ENCODE measurements at places on chromosomes 3 and 15.

- DNase-seq = peak; percentile 73
Observed at GRCh38 chr3:38022896-38023709, 6.3 kb downstream of the PLCD1 start.

- no peak for DNase-seq
Observed at GRCh38 chr15:30985081-30985531, 6.3 kb downstream of the MTMR10 start.

- no peak for DNase-seq
Observed at GRCh38 chr3:44721231-44722102, 8.0 kb upstream of the ZNF501 start.

GRCh38 chr3:178586076-178586475 lies 49.8 kb downstream of the KCNMB2 start:
- no peak for DNase-seq

GRCh38 chr3:23752126-23752525 lies 53.6 kb upstream of the UBE2E1 start:
- no peak for DNase-seq

- DNase-seq = no peak
Observed at GRCh38 chr3:4574426-4574965, 81.3 kb downstream of the ITPR1 start.

DNA sequence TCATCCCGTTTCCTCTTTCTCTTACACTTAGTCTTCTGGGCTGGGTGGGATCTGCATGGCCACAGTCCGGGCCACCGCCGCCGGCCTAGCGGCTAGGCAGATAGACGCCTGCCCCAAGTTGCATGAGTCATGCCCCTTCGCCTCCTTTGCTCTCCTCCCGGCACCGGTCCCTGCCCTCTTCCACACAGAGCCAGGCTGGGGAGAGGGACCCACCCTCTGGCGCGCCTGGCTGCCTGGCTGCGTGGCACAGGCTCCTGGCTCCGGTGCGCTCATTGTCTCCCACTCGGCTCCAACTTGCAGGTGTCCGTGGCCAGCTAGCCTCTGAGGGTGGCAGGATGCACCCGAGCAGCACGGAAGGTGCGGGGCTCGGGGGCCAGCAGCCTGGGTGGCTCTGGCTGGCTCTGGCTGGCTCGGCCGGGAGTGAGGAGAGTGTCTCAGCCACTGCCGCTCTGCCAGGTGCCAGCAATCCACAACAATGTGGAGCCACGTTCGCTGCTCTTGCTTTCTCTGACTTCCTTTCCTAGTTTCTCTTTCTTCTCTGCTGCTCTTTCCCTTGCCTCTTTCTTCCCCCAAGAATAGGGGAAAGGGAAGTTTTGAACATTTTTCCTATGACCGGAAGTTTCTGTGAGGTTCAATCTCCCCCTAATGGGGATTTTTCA lies 22.4 kb upstream of the MTHFS start:
- no peak for DNase-seq

DNA sequence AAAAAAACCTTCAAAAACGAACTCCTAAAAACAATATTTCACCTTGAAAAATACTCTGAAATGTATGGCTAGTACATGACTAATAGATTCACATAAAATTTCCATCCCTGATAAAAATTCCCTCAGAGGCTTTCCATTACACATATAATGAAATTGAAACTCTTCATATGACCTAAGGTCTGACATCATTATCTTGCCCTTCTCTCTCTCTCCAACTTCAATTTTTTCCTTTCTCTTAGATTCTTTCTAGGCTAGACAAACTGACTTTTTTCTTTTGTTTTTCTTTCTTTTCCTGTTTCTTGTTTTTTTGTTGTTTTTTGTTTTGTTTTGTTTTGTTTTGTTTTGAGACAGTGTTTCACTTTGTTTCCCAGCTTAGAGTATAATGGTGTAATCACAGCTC lies 1220.5 kb downstream of the ROBO2 start:
- no peak for DNase-seq

DNA sequence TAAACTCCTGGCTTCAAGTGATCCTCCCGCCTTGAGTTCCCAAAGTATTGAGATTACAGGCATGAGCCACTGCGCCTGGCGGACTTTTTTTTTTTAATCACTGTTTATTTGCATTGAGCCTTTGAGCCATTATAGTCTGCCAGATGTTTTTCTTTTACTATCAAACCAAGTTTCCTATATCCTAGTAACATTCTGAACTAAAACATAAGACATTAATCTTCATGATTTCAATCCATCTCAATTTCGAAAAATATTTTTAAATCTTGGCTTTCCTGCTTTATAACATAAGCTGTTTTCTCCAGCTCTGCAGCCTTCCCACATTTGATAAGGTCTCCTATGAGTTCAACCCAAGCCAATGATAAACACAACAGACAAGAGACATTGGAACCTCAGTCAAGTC lies 75.4 kb downstream of the UMPS start:
- no peak for DNase-seq

DNA sequence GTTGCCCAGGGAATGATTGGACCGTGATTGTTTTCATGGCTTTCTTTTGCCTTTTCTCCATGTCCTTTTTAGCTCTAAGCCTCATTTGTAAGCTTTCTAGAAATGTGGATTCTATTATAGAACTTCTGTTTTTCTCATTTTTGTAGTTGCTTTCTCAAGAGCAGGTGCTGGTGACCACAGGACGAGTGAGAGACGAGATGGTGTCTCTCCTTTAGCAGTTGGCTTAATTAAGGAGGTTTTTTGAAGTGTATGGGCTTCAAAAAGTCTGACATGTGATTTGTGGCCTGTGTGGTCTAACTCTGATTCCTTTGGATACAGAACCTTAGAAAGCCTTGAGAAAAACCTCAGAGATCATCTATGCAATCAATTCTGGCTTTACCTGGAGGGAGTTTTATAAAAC lies 292.8 kb downstream of the LPP start:
- no peak for DNase-seq

- no peak for DNase-seq
Observed at GRCh38 chr3:186021673-186022362, 84.0 kb upstream of the TRA2B start.

GRCh38 chr15:71891026-71891425 lies 80.7 kb downstream of the NR2E3 start:
- no peak for DNase-seq

GRCh38 chr15:54568381-54568780 lies 590.1 kb downstream of the UNC13C start:
- no peak for DNase-seq

- DNase-seq = no peak
Observed at GRCh38 chr15:92900731-92901071, 577 bp downstream of the CHD2 start.

GRCh38 chr3:181174676-181175233 lies 185.2 kb upstream of the DNAJC19 start:
- DNase-seq = no peak

DNA sequence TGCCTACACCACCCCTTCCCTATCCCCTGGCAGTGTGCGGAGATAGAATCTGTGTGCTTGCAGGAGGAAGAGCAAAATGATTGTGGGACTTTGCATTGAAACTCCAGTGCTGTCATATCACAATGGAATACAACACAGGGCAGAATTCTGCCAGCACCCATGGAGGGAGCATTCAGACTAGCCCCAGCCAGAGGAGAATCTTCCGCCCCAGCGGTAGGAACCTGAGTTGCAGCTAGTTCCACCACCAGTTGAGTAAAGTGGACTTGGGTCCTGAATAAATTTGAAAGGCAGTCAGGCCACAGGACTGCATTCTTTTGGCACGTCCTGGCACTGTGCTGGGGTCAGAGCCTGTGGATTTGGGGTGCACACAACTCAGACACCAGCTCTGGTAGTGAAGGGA lies 27.5 kb downstream of the NCBP2 start:
- DNase-seq = no peak

DNA sequence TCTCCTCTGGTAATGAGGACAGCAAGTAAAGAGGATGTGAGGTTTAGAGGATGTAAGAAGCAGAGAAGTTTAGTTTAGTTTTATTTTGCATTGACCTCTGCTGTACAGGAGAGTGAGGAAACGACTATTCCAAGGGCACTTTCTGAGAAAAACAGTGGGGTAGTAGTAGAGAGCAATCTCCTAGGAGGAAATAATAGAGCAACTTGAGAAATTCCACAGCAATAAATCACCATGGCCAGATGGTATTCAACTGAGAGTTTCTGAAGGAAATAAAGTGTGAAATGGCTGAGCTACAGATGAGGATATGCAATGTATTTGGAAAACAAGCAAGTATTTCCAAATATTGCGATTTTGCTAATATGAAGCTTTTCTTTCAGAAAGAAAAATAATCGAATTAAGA lies 118.9 kb downstream of the DPH6 start:
- DNase-seq = no peak

DNA sequence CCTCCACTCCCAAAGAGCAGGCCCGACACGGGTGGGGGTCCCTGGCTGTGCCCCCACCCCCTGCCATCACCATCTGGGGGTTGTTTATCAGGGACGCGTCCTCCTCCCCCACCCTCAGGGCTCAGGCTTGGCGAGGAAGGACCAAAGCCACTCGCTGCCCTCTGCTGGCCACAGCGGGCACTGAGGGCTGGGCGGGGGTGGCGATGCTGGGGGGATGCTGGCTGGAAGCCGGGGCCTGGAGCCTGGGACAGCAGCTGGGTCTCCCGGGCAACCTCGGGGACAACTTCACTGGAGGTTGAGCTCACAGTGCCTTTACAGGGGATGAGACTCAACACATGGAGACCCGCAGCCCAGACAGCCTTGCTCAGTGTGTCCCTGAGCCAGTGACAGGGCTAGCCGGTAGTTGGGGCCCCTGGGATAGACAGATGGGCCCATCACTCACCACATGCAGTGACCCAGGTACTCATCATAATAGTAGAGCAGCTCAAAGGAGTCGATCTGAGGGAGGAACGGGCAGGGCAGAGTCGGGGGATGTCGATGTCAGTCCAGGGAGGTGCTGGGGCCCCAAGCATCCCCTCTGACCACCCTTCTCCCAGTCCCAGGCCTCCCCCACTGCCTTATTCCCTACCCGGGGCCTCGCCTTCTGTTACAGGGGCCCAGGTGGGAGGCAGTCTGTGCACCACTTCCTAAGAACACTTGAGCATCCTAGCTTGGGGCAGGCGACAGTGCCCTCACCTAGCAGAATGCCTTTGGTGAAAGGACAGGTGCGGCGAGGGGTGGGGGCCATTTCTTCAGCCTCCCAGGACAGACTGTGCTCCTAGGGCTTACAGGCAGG lies 5.9 kb upstream of the CALML4 start:
- DNase-seq = peak; percentile 84

- no peak for DNase-seq
Observed at GRCh38 chr3:18454766-18455165, 29.6 kb upstream of the SATB1 start.

- no peak for DNase-seq
Observed at GRCh38 chr15:85718271-85718971, 76.3 kb downstream of the KLHL25 start.

DNA sequence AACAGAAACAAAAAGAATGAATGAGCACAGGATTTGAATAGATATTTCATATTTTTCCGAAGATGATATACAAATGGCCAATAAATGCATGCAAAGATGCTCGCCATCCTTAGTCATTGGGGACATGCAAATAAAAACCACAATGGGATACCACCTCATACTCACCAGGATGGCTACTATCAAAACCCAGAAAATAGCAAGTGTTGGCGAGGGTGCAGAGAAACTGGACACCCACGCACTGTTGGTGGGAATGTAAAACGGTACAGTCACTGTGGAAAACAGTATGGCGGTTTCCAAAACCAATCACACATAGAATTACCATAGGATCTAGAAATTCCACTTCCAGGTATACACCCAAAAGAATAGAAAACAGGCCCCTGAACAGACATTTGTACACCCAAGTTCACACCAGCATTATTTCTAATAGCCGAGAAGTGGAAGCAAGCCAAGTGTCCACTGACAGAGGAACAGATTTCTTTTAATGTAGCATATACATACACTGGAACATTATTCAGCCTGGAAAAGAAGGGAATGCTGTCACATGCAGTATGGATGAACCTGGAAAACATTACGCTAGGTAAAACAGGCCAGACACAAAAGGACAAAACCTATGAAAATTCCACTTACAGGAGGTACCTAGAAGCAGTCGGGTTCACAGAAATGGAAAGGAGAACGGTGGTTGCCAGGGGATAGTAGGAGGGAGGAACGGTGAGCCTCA lies 3.6 kb downstream of the RNF168 start:
- no peak for DNase-seq
